ENCODE measurements at places on chromosomes 6 and 20. TPM values are rescaled to one million over a fixed set of nuclear protein-coding genes. Genes with fewer than 3 reads are reported as not detected.
A peak's percentile ranks its signal among the peaks of the same experiment; 100 is the strongest.

DNA sequence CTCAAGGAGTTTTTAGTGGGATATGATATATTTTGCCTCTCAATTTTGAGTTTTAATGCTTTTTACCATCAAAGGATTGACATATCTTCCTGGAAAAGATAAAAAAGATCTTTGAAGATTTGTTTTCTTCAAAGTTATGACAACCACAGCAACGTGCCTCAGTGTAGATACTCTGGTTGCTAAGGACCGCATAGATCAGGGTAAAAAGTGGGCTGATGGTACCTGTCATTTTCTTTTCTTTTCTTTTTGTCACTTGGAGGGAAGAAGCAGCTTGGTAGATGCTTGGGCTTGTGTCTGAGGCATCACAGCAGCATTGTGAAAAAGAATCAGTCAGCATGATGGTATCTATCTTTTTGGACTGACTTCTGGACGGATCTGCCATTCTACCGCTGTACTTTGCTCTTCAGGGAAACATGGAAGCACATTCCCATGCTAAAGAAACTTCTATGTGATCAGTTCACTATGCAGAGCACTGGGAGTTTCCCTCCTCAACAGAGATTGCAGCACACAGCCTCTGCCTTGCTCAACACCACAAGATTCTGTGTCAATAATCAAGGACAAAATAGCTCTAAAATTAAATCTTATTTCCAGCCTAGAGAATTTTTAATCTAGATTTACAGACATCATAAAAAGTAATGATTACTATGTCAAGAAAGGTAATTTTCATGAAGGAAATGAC, 54.8 kb upstream of the SGK1 start:
- no peak overlapping the region for H3K4me3 ChIP-seq
- H3K36me3 ChIP-seq = no peaks in the 10 kb centered on the region
- no peak for DNase-seq
- no peaks in the 10 kb centered on the region for H3K27me3 ChIP-seq

DNA sequence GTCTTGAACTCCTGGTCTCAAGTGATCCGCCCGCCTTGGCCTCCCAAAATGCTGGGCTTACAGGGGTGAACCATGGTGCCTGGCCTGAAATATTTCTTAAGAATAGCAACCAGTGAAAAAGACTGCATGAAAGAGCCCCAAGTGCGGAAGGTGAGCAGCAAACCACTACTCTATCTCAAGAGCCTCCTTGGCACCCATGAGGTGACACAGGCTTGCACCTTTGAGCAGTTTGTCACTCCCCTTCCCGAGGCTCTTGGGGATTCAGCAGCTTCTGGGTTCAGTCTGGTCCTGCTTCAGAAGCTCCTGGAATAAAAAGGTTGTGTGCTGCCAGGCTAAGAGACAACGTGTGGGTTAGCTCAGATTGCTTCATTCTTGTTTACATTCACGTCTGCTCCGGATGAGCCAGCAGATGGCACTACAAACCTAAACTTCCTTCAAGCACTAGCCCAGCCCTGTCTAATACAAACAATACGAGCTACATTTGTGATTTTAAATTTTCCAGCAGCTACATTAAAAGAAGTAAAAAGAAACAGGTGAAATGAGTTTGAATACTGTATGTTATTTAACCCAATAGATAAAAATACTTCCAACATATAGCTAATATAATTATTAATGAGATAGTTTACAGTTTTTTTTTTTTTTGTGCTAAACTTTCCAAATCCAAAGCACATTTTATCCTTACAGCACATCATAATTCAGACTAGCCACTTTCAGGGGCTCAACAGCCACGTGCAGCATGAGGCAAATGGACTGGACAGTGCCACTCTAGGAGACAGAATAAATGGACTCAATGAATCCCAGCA, 46.2 kb downstream of the GJA10 start:
- no peaks in the 10 kb centered on the region for H3K36me3 ChIP-seq
- H3K27me3 ChIP-seq = no peaks in the 10 kb centered on the region
- H3K27ac ChIP-seq = peak overlapping the region; percentile 3
- no peaks in the 10 kb centered on the region for H3K4me1 ChIP-seq

Gene HSD17B8
- 33.8 TPM for total RNA-seq

- no peak overlapping the region for H3K4me3 ChIP-seq
- DNase-seq = no peak
- H3K36me3 ChIP-seq = no peaks in the 10 kb centered on the region
- no peaks in the 10 kb centered on the region for H3K4me1 ChIP-seq
These were observed 80.4 kb downstream of the RWDD2A start for GRCh38 chr6:83273596-83273995.

Gene OXT
- not detected for total RNA-seq

GRCh38 chr6:110625883-110626282, 149.5 kb upstream of the SLC22A16 start:
- no peaks in the 10 kb centered on the region for H3K27me3 ChIP-seq
- H3K4me1 ChIP-seq = no peaks in the 10 kb centered on the region
- H3K36me3 ChIP-seq = no peaks in the 10 kb centered on the region
- no peak for DNase-seq
- H3K27ac ChIP-seq = no peak overlapping the region

Gene SLC4A11
- 3.1 TPM for total RNA-seq

GRCh38 chr6:92292067-92292466, 1127.3 kb downstream of the EPHA7 start:
- H3K4me1 ChIP-seq = no peaks in the 10 kb centered on the region
- no peak for DNase-seq
- H3K27me3 ChIP-seq = no peaks in the 10 kb centered on the region

DNA sequence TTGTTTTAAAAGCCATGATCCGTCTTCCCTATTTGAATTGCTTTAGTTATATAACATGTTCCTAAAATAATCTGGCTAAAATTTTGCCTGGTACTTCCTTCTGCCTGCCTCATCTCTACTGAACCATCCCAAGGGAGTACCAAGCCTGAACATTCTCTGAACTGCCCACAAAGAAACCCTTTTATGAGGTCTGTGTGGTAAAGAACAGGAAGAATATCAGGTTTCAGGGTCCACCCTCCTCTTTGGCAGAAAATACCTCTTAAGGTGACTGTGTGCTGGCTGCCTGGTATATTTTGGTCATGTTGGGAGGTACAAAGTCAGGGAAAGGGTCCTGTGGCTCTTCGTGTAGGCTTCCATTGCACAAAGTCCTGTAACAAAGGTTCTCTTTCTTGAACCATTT, 574.1 kb upstream of the CHD6 start:
- H3K4me1 ChIP-seq = no peaks in the 10 kb centered on the region
- no peak overlapping the region for H3K27ac ChIP-seq
- no peak overlapping the region for H3K4me3 ChIP-seq

Gene NQO2
- total RNA-seq = 24.9 TPM

GRCh38 chr20:46269372-46269771, 38.9 kb downstream of the CDH22 start:
- H3K4me3 ChIP-seq = no peak overlapping the region
- no peaks in the 10 kb centered on the region for H3K27me3 ChIP-seq
- no peaks in the 10 kb centered on the region for H3K4me1 ChIP-seq
- H3K27ac ChIP-seq = no peak overlapping the region
